ENCODE measurements at places on chromosomes 4 and X.

GRCh38 chrX:626745-627509 lies 3.7 kb upstream of the SHOX start:
- no peak for DNase-seq

DNA sequence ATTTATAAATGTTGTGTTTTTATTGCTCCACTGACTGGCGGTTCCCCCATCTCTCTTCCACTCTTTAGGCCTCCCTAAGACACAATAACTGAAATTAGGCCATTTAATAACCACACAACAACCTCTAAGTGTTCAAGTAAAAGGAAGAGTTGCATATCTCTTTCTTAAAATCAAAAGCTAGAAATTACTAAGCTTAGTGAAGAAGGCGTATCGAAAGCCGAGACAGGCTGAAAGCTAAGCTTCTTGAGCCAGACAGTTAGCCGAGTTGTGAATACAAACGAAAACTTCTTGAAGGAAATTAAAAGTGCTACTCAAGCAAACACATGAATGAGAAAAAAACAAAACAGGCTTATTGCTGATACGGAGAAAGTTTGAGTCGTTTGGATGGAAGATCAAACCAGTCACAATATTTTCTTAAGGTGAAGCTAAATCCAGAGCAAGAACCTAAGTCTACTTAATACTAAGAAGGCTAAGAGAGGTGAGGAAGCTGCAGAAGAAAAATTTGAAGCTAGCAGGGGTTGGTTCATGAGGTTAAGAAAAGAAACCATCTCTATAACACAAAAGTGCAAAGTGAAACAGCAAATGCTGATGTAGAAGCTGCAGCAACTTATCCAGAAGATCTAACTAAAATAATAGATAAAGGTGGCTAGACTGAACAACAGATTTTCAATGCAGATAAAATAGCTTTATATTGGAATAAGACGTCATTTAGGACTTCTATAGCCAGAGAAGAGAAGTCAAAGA lies 194.0 kb upstream of the TTC29 start:
- no peak for DNase-seq

GRCh38 chr4:148076964-148077363 lies 345.1 kb downstream of the ARHGAP10 start:
- no peak for DNase-seq

DNA sequence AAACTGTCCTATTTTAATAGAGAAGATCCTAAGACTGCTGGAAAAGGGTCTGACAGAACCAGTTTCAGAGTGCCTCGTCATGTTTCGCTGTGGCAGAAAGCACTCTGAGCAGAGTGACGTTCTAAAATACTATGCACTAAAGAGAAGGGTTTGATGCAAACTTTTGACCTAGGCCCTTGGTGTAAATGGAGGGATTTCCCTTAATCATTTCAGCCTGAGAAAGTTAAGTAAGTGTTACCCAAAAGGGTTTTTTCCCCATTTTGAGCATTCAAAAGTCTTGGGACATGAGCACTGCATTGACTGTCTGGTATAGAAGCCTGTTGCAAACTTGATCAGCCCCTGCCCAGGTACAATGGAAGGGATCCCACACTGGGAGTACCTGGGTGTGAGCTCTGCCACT lies 157.5 kb upstream of the ATOH1 start:
- no peak for DNase-seq

- no peak for DNase-seq
These were observed 53.7 kb downstream of the PDS5A start for GRCh38 chr4:39924014-39924413.

GRCh38 chr4:184147858-184148737 lies 69.6 kb downstream of the ENPP6 start:
- no peak for DNase-seq

GRCh38 chrX:139120760-139121159 lies 409.2 kb upstream of the FGF13 start:
- peak; percentile 22 for DNase-seq

DNA sequence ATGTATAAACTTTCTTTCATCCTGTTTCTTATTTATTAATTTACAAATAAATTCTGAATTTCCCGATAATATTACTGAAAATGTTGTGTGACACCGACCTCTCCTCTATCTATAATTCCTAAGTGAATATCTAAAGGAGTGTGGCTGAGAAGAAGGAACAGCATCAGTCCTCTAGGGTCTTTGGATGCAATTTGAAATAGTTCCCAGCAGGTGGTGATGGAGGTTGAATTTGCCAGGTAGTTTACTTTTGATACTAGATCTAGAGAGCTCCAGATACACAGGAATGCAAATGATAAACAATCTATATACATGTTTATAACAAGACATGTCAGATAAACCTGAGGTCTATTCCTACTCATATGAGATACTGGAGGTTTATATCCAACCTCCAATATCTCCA lies 305.4 kb downstream of the PCDH18 start:
- DNase-seq: peak; percentile 1

- DNase-seq: no peak
These were observed 222.1 kb upstream of the JADE1 start for GRCh38 chr4:128587382-128587781.

- no peak for DNase-seq
These were observed 171.5 kb downstream of the SMIM20 start for GRCh38 chr4:26085551-26085950.

GRCh38 chr4:41878991-41879491 lies 56.2 kb upstream of the TMEM33 start:
- DNase-seq: no peak

DNA sequence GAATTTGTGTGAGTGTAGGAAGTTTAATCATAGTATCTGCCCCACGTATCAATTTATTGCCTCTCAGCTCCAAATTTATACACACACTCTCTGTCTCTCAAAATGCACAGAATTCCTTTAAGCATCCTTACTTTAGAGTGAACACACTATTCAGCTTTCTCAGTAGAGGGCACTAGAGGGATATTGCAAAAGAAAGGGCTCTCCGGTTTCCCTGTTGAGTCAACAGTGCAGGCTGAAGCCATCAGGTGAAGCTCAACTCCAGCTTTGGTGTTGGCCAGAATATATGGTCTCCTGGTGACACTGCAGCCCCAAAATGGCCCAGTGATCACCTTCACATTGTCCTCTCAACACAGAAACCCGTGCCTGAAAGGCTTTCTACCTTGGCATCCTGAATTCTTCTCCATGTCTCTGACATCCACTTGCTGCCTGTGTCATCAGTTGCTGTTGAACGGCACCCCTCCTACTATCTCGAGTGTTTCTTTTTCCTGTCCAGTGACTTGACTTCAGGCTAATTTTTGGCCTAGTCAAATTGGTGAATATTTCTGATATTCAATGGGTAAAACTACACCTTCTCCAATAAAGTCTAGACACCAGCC lies 670.5 kb downstream of the GABRG1 start:
- peak; percentile 55 for DNase-seq

- DNase-seq: peak; percentile 35
These were observed at the start of gene SMARCA1 for GRCh38 chrX:129523079-129523911. SMARCA1 (minus strand) TSS chrX:129523490; CDS start chrX:129523370, 120 bp downstream.

- DNase-seq: no peak
These were observed 738.0 kb upstream of the PITX2 start for GRCh38 chr4:111360906-111361305.

DNA sequence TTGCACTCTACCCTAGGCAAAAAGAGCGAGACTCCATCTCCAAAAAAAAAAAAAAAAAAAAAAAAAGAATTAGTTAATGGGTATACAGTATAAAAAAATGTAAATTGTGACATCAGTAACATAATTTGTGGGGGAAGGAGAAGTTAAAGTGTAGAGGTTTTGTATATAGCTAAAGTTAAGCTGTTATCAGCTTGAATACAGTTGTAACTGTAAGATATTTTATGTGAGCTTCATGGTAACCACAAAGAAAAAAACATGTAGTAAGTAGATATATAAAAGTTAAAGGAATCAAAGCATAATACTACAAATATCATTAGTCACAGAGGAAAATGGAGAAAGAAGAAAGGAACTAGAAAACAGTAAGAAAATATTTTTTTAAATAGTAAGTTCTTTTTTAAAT lies 53.2 kb upstream of the EPGN start:
- DNase-seq: no peak

- no peak for DNase-seq
These were observed 12.2 kb downstream of the TADA2B start for GRCh38 chr4:7055111-7055989.

GRCh38 chr4:109275066-109275745 lies 27.3 kb downstream of the COL25A1 start:
- DNase-seq: no peak

DNA sequence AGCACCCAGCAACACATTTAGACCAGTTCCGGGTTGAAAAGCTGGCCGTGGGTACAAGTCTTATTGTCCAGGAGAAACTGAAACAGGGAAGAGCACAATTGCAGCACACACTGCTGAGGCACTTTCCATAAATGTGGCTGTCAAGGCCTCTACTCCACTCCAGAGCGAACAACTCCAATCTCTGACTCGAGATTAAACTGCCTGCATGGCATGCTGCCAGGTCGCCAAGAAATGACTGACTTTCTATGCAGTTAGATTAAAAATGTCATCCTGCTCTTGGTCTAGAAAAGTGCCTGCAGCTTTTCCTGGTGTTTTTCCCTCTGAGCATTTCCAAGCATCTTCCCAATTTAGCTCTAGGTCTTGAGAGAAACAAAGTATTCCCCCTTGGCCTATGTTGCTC lies 260.6 kb upstream of the EMCN start:
- no peak for DNase-seq

DNA sequence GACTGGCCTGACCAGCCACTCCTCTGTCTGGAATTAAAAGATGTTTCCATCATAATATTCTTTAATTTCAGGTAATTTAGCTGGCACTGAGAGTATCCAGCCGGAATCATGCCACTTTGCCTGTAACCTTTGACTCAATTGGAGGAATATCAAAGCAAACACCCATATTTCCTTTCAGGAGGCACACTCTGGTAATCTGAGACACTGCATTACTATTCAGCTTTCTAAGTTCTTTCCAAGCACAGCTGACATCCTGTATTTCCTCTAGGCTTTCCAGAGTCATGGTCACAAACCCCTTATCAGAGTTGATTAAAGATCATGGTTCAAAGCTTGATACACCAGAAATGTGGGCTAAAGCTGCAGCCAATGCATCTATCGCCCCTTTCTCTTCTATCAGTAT lies 29.3 kb downstream of the INTS12 start:
- DNase-seq: no peak

DNA sequence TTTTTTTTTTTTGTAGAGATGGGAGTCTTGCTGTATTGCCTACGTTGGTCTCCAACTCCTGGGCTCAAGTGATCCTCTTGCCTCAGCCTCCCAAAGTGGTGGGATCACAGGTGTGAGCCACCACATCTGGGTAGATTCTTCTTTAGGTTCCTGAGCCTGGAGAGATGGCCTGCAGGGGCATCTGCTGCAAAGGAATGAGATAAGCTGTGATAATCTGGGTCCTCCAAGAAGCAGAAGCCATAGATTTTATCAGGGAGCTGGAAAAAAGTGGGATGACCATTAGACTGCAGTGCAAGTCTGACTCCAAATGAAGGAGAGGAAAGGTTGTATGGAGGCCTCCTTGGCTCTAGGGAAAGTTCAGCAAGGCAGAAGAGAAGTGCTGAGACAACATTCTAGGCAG lies 19.0 kb upstream of the ACSL1 start:
- DNase-seq: no peak

DNA sequence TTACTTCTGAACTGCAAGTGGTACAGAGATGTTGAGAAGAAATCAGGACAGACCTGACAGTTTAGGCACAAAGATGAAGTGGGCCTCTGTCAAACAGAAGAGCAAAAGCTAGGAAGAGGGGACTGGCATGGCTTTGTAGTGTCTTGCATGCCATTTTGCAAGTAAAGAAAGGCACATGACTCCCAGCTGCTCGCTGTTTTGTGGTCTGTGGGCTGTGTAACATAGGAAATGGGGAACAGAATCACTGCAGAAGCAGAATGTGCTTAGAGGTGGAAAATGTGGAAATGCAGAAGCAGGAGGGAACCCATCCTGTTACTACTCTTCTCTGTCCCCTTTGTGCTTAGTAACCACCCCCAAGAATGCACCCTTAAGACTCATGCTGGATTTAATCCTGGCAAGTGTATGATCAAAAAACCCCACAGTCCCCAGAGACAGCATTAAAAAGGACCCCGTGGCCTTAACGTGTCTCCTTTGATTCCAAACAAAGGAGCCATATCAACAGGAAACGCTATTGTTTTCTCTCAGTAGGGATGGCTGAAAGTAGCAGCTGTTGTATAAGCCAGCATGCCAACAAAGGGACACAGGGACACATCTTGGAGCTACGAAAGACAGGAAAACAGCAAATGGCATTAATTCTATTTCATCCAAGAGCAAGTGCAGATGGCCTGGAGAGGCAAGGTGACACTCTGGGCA lies 177.6 kb upstream of the GLRA2 start:
- no peak for DNase-seq

- no peak for DNase-seq
These were observed 27.0 kb upstream of the TSPAN5 start for GRCh38 chr4:98685225-98686042.

DNA sequence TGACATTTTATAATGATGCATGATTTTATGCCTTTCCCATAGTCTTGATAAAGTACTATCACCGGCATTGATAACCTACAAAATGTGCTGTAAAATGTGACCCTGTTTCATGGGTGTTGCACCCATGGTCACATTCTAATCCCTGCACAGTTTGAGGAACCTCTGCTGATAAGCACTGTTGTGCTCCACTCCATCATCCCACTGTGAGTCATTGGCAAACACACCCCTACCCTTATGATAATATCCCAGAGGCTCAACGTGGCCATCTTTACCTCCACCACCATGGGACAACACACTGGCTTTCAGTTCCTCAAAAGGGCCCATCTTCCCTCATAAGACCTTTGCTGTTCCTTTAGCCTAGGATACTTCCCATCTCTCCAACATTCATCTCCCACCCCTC lies 32.0 kb upstream of the SGMS2 start:
- no peak for DNase-seq

DNA sequence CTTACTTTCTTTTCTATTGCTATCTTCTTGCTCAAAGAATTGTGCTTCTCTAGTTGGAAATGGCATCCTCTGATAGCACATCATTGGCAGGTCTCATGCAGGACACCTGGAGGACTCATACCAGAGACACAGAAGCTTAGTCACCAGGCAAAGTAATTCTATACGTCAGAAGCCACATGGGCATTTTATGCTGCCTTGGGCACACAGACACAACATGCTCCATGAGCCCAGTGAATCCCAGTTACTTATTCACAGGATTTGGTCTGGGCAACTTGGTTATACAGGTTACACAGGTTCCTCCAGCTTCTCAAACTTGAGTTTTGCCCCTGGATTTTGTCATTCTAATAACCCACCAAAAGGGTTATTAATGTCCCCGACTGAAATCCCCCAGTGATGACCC lies 7.1 kb downstream of the RASSF6 start:
- no peak for DNase-seq

- DNase-seq: no peak
These were observed 394 bp downstream of the MED14 start for GRCh38 chrX:40734971-40735324.

GRCh38 chr4:189304809-189305208 lies 635.9 kb upstream of the FRG1 start:
- no peak for DNase-seq
